ENCODE measurements at places on chromosomes 3 and 15.
A peak's percentile ranks its signal among the peaks of the same experiment; 100 is the strongest.

DNA sequence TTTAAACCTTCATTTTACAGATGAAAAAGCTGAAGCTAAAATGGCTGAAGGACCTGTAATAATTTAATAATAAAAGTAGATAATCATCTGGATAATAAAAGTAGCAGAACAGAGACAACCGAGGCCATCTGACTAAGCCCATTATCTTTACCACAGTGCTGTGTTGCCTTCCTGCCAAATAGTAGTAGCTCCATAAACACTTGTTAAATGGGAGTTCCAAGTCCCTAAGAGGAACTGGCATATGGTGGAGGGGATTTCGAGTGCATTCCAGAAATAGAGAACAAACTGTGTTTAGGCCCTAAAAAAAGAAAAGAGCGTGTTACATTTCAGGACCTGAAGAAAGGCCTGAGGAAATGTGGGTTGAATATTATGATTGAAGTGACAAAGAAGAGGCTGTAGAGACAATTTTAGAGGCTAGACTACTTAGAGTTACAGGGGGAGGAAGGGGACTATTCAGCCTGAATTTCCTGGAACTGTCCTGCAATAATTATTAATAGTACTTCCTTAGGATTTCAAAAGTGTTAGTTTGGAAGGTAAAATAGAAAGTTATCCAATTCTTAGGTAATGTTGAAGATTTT, 424.3 kb downstream of the ROBO2 start:
- DNase-seq = peak; percentile 82

DNA sequence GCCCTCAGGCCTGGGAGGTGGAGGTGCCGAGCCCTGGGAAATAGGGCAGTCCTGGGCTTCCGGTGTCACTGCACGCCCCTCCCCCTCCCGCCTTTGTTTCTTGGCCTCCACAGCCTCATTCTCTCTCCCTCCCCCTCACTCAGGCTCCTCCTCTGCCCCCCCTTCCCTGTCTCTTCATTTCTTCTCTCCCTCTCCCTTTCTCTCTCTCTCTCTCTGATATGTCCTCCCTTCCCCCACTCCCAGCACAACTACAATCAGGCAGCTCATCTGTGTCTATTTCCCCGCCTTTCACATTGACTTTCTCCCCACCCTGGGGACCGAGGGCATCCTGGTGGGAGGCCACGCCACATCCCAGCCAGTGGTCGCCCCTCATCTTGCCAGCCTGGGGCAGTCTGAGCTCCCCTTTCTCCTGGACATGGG, 40.2 kb downstream of the IDH2 start:
- DNase-seq = peak; percentile 40

DNA sequence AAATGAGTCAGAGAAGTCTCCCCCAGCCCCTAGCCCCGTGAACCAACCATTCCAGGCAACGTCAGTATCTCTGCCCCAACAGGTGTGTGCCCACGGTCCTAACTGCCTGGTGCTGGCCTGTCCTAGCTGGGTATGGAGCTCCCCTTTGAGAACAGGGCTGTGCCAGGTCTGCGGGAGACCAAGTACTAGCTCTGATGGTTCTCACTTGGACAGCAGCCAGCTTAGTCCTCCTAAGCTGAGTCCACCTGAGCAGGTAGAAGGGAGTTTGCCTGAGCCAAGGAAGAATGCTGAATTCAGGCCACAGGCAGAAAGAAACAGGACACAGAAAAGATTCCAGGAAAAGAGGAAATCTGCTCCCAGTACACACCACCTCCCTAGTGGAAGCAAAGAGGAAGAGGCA, 33.1 kb upstream of the PARL start:
- no peak for DNase-seq

DNA sequence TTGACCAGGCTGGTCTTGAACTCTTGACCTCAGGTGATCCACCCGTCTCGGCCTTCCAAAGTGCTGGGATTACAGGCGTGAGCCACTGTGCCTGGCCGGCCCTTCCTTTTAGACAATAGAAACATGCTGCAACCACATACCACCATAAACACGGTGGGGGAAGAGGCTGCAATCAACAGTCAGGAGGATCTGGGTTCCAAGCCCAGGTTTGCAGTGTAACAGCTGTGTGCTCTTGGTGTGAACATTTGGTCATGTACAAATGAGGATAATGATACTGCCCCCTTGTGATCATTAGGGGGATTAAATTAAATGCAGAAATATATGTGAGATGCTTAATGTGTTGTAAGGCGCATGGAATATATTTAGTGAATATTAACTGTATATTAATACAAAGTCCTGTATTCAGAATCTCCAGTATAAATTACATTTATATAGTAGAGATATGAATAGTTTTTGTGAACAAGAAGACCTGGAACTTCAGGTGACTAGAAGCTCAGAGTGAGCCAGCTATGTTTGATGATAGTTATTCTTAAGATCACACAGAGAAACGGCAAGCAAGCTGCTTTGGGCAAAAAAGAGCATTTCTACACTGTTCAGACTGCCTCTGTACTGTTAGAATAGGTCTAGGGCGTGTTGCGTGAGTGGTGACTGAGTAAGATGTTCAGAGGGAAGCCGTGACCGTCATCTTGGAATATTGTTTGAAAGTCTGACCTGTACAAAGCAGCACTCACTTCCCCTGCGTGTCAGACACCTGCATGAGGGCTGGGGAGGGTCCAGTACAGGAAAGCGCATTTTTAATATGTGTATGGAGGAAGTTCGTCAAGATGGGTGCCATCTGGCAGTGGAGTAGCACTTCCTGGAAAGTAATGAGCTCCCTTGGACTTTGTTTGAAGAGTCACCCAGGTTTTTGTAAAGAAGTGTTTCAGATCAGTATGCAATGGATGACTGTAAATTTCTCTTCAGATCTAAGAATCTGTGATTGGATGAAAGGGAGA, 125.8 kb downstream of the PGPEP1L start:
- DNase-seq = peak; percentile 74

DNA sequence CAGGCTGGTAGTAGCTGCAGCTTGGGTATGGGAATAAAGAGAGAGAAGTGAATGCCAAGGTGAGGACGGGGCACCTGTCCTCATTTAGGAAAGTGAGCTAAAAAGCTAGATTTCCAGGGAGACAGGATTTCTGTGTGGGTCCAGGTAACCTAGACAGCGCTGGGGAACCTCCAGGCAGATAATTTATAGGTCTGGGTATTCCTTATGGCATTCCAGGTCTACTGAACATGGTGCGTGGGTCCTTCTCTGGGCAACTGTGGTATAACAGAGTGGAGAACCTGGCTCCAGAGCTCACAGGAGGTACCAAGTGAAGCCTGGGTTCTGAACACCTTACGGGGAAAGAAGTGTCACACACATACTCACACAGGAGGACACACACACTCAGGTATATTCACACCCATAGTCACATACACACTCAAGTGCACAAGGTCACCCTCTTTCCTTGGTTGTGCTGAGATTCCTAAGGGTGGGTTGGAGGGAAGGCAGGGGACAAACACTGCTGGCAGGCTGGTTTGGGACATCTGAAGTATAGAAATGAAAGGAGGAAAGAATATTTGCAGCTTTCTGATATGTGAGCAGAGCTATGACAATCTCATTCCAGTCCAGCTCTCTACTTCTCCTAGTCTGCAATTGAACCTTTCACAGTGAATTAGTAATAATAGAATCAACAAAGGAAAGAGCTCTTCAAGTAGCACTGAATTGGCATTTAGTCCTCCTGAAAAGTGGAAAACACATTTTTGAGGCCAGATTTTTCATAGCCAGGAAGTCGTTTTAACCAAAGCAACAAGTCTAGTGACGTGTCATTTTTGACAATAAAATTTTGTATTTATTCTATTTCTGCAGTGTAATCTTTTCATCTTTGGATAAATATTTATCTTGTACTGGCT, 37.4 kb upstream of the ITGA11 start:
- peak; percentile 84 for DNase-seq

DNA sequence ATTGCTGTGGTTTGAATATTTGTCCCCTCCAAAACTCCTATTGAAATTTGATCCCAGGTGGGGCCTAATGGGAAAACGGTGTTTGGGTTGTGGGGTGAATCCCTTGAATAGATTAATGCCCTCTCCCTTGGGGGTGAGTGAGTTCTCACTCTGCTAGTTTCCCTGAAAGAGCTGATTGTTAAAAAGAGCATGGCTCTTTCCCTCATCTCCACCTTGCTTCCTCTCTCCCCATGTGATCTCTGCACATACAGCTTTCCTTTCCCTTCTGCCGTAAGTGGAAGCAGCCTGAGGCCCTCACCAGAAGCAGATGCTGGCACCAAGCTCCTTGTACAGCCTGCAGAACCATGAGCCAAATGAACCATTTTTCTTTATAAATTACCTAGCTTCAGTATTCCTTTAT, 394.9 kb upstream of the WNT5A start:
- no peak for DNase-seq

GRCh38 chr15:23038726-23039142, 635 bp downstream of the TUBGCP5 start:
- DNase-seq = peak; percentile 61

GRCh38 chr15:43106486-43106829, 620 bp upstream of the UBR1 start:
- DNase-seq = no peak

DNA sequence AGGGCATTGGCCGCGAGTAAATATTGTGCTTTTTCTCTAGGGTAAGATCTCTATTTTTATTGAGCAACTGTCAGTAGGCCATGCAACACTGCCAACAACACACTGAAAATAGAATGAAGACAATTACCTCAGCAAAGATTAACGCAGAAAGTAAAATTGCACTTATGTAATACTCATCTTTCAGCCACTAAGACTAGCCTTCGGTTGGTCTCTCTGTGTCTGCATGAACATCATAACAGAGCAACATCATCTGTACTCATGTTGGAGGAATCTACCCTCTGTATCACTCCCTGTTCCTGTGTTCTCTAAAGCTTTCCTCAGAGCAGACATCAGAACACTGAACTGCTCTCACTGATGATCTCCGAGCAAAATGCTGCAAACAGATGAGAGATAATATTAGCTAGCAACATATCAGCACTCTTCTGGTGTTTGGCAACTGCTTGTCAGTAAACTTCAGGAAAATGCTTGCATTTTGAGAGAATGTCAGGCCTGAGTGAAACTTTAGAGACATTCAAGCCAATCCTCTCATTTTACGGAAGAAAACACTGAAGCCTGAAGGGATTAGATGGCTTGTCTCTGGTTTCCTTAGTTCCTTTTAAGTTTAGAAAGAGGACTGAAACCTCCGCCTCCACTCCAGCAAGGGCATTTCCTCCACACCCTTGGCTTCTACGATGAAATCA, 8.4 kb upstream of the LRRC3B start:
- no peak for DNase-seq

Data from EH (cell line).